ENCODE measurements at places on chromosomes 11 and 22.
A peak's percentile ranks its signal among the peaks of the same experiment; 100 is the strongest.

DNA sequence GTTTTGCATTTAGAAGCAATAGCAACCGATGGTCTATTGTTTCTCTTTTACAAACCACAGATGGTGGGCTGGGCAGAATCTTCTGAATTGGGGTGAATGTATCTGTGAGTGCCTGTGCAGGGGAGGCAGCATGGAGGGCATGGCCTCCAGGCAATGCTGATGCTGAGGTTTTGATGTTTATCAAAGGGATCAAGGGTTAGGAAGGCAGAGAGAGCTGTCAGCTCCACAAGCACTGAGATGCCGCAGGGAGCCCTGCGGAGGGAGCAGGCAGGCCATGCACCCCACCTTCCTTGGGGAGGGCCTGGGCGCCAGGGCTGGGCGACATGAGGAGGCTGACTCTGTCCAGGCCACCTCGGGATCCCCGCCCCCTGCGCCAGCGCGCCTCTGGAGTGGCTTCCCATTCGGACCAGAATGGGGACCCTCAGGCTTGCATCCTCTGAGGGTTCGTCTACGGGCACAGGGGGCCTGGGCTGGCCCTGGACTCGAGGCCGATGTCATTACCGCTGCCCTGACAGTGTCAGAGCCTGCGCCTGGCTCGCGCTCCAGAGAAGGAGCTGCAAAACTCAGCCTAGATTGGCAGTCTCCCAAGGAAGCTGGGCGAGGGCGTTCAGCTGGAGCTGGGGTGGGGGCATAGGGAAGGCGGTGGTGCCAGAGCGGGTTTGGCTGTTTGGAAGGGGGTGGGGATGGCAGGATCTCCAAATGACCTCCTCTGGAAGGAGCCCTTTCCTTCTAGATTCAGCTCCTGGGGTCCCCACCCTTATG is 13.9 kb upstream of the TH start:
- peaks cover 8% of the 10 kb centered on the region for H3K27me3 ChIP-seq
- H3K4me3 ChIP-seq: no peak overlapping the region
- DNase-seq: no peak
- H3K36me3 ChIP-seq: no peaks in the 10 kb centered on the region

GRCh38 chr11:58652726-58653280 is 30.3 kb downstream of the CNTF start:
- H3K36me3 ChIP-seq: peaks cover 3% of the 10 kb centered on the region
- no peak overlapping the region for H3K4me3 ChIP-seq
- no peaks in the 10 kb centered on the region for H3K4me1 ChIP-seq
- no peak for DNase-seq
- no peaks in the 10 kb centered on the region for H3K27me3 ChIP-seq

DNA sequence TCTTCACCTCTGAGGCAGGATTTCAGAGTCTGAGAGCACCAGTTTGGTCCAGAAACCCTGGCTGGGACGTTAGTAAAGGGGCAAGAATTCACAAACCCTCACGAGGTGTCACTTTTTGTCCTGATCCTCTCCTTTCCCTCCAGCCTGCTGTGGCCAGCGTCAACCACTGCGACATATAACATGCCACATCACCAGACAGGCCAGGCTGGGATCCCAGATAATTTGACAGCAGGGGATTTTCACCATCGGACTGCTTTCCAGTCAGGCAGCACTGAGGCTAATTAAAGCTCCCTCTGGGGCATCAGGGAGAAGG is 36.8 kb upstream of the RBFOX2 start:
- peak overlapping the region; percentile 97 for H3K27ac ChIP-seq
- H3K4me3 ChIP-seq: peak overlapping the region; percentile 96
- peaks cover 5% of the 10 kb centered on the region for H3K27me3 ChIP-seq
- H3K4me1 ChIP-seq: peaks cover 13% of the 10 kb centered on the region

- H3K4me3 ChIP-seq: no peak overlapping the region
- H3K27ac ChIP-seq: no peak overlapping the region
- no peaks in the 10 kb centered on the region for H3K27me3 ChIP-seq
- no peak for DNase-seq
- H3K36me3 ChIP-seq: no peaks in the 10 kb centered on the region
Measured at GRCh38 chr11:118290923-118291322, 13.6 kb upstream of the CD3E start.

GRCh38 chr11:81135570-81135969 is 1598.1 kb downstream of the FAM181B start:
- no peaks in the 10 kb centered on the region for H3K36me3 ChIP-seq
- H3K27me3 ChIP-seq: no peaks in the 10 kb centered on the region
- no peaks in the 10 kb centered on the region for H3K4me1 ChIP-seq
- H3K4me3 ChIP-seq: no peak overlapping the region
- no peak overlapping the region for H3K27ac ChIP-seq

- H3K27me3 ChIP-seq: peaks cover 3% of the 10 kb centered on the region
- no peak for DNase-seq
- H3K36me3 ChIP-seq: no peaks in the 10 kb centered on the region
- no peak overlapping the region for H3K4me3 ChIP-seq
Measured at GRCh38 chr22:33481550-33481949, 423.4 kb upstream of the SYN3 start.

GRCh38 chr11:69035150-69035945 is 13.4 kb upstream of the TPCN2 start:
- H3K4me3 ChIP-seq: no peak overlapping the region
- DNase-seq: no peak
- no peaks in the 10 kb centered on the region for H3K27me3 ChIP-seq
